Motor neuron (in vitro differentiated cells): ENCODE measurements at places on chromosomes 13 and 19.

DNA sequence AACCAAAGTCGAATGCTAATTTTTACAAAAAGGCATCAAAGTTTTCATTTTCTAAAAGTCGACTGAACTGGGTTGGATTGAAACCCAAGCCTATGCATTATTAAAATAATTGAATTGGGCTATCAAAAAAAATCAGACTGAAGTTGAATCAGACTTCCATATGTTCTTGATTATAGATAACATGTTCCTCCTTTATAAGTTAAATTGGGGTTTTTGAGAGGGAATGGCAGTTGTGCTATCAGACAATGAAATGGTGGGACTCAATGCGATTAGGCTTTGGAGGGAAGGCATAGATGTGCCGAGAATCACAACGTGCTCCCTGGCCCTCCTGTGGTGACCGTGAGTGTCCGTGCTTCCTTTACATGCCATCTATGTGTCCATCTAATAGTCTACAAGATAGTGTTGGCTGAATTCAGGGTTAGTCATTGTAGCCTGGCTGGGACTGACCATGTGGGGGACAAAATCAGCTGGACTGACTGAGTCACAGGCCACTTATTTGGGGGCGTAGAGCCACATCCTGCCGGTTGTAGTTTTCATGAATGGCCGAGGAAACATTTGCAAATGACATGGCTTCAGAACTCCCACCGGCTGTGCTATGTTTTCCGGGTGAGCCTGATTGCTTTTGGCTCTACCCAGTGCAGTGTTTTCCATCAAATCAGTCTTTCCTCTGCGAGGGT is 37.1 kb upstream of the OLFM4 start:
- no peak for ATAC-seq

DNA sequence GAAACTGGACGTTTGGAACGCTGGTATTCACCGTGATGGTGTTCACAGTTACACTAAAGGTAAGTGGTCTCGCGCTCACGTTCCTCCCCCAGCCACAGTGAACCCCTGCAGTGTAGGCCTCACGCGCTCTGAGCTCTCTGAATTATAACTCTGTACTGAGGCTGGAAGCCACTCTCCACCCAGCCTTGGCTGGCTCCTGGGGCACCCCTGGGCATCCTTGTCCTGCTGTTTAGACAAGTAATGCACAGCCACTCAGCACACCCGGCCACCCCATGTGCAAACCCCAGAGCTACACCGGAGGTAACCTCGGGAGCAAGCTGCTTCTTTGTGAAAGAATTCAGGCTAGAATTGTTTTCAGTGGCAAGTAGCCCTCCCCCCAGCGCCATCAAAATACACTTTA is 97.3 kb upstream of the MCF2L start:
- no peak for ATAC-seq

- ATAC-seq, result no peak
These were observed 16.7 kb upstream of the POSTN start for GRCh38 chr13:37615276-37615675.

GRCh38 chr13:113451951-113452421 is 1.3 kb downstream of the ADPRHL1 start:
- ATAC-seq, result no peak

GRCh38 chr13:80199585-80200292 is 141.2 kb downstream of the SPRY2 start:
- ATAC-seq, result no peak

GRCh38 chr13:25292301-25292700 is 5.0 kb upstream of the MTMR6 start:
- ATAC-seq, result peak; percentile 84

DNA sequence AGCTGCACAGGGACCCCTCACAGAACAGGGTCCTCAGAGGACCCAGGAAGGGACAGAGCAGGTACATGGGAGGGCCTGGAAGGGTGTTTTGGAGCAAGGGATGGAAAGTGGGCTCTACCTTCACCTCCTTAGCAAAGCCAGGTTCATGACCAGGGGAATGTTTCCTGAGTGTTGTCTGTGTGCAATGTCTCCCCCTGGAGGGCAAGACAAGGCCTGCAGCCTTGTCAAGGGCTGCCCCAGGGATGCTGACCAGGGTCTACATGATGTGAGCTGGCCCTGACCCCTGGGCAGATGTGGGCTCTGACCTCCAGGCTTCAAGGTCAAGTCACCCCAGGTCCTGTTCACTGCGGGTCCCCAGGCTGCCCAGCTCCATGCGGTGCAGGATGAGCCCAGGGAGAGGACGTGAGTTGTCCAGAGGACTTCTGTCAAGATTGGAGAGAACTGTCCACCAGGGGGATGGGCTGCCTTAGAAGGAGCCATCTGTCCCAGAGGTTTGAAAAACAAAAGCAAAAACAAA is 1.0 kb upstream of the CEACAM1 start:
- ATAC-seq, result peak; percentile 57

DNA sequence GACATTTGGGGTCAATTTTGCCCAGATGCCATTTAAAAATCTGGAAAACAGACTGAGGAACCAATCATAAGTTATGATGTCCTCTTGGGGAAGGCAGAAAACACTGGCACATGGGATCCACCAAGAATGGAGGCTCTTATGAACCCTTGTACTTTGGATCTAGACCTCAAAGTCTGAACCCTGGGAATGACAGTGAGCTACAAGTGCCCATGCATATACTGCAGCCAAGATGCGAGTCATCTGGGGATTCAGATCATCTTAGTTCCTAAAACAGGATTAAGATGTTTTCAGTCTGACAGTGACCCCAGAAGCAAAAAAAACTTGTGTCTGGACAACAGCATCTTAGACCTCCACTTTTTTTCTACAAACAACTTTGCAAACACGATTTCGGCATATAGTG is 100.2 kb upstream of the SIAH3 start:
- no peak for ATAC-seq

DNA sequence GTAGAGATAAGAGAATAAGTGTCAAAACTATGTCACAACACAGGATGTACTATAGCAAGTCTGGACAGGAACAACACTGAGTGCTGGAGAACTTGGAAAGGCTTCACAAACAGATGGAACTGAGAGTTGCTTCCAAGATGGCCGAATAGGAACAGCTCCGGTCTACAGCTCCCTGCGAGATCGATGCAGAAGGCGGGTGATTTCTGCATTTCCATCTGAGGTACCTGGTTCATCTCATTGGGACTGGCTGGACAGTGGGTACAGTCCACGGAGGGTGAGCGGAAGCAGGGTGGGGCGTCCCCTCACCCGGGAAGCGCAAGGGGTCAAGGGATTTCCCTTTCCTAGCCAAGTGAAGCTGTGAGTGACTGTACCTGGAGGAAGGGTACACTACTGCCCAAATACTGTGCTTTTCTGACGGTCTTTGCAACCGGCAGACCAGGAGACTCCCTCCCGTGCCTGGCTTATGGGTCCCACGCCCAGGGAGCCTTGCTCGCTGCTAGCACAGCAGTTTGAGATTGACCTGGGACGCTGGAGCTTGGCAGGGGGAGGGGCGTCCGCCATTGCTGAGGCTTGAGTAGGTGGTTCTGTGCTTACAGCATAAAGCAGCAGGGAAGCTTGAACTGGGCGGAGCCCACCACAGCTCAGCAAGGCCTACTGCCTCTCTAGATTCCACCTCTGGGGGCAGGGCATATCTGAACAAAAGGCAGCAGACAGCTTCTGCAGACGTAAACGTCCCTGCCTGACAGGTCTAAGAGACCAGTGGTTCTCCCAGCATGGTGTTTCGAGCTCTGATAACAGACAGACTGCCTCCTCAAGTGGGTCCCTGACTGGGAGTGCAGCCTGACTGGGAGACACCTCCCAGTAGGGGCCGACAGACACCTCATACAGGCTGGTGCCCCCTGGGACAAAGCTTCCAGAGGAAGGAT is 46.0 kb downstream of the USP12 start:
- ATAC-seq, result no peak

DNA sequence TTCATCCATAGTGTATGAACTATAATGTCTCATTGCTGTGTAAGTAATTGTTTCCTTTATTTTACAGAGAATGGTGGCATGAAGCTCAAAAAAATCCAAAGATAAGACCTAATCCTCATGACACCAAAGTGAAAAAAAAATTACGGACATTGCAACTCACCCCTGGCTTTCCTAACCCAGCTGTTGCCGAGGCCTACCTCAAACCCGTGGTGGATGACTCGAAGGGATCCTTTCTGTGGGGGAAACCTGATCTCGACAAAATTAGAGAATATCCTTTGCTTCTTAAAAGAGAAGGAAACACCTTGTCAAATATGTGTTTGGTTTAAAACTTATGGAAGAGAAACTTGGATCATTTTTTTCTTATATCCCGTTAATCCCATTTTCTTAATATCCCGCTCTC is 26.3 kb downstream of the ERCC5 start:
- ATAC-seq, result no peak

DNA sequence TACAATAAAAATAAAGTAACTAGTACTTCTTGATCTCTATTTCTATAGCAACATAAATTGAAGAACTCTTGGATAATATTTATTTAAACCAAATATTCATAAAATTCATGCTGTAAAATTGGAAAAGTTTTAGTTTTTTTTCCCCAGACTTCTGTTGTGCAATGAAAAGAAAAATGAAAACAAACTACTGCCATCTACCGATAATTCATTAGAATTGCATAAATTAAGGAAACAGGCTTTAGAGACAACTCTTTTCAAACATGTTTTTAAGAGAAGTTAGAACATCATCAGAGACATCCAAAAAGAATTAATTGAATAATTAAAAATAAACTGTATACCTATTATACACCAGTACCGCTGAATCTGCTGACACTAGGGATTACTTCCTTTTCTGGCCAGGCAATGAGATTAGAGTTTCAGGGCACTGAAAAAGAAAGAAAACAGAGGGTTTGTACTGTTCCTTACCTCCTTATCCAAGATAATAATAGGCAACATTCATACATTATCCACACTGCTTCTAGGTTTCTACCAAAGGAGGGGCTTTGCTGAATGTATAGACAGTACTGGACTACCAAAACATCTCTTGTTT is 4.9 kb downstream of the CCDC122 start:
- no peak for ATAC-seq

DNA sequence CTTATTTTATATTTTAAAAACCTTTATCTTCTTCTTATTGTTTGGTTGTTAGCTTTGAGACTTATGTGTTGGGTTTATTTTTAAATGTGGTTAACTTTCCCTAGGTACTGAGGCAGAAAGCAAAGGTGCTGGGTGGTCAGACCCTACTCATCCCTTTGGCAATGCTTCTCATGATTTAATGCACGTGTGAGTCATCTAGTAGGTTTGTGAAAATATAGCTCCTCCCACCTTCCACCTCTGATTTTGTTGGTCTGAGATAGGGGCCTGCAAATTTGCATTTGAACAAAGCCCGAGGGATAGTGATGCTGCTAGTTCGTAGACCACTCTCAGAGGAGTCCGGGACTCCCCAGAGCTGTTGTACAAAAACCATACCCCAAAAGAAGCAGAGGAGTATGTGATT is 771.3 kb upstream of the ARGLU1 start:
- ATAC-seq, result peak; percentile 69

DNA sequence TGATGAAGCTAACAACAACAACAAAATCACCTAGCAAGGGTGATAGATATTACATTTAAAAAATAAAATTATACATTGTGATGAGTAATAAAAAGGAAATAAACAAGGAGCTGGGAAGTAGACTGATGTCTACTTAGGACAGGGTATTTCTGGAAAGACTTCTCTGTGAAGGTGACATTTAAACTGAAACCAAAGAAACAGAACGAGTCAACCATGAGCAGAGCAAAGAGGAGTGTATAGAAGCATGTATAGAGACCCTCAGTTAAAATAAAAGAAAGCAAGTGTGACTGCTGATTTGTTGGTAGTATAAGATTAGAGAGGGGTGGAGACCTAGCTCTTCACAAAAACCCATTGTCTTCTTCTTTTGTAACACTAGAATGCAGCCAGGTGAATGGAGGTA is 53.0 kb upstream of the TDRD3 start:
- no peak for ATAC-seq

- no peak for ATAC-seq
These were observed 27.3 kb upstream of the SPATA13 start for GRCh38 chr13:24133021-24133795.

DNA sequence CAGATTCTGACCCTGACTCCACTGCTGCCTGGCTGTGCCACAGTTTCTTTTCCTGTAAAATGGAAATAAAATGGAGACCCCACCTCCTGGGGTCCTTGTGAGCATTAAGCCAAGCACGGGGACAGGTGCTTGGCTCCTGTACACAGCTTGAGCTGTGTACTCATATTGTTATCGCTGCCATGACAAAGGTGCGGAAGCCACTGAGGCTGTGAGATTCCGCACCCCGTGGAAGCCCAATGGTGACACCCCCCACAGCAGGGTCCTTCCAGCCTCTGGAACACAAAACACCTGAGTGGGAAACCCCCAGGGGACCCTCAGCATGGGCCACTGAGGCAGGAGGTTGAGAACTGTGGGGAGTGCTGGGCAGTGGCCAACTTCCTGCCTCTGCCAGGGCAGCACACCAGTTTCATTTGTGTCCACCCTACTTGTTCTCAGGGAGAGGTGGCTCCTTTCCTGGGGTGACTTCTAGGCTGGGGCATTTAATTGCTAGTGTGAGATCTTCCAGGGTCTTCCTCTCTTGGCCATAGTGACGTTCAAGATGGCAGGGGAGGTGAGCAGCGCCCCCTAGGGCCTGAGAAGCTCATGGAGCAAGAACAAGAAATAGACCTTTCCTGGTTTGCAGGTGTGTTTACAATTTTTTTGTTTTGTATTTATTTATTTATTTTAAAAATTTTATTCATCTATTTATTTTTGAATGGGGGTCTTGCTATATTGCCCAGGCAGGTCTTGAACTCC is 5.4 kb upstream of the JSRP1 start:
- ATAC-seq, result no peak

GRCh38 chr13:99218969-99219368 is 18.3 kb downstream of the UBAC2 start:
- no peak for ATAC-seq

GRCh38 chr19:1455336-1456120 is 5.6 kb downstream of the APC2 start:
- ATAC-seq, result peak; percentile 68

DNA sequence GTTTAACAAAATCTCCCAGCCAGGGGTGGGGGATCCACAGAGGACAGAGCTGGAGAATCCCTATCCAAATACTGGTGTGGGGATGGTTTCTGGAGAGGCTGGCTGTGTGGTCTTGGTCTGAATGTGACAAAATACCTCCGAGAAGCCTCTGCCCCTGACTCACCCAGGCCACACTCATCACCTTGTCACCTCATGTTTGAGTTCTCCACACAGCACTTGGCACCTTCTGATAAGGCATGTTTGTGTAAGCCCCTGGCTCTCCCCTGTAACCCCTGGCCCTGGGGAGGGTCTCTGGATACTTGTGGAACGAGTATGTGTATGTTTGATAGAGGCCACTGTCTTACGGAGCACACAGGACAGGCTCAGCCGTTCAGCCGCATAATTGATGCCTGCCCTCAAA is 14.7 kb downstream of the TECR start:
- ATAC-seq, result no peak
